Karpas-422 (cell line): ENCODE measurements at places on chromosomes 12 and 14. TPM values are rescaled to one million over a fixed set of nuclear protein-coding genes. Genes with fewer than 3 reads are reported as not detected.

TPPP2 gene
- total RNA-seq = not detected in 2 replicates

CPNE8 gene
- not detected in 2 replicates for total RNA-seq

CRIP2 gene
- total RNA-seq = 0.45 TPM in 1 of 2 replicates, not detected in the other

IL31 gene
- not detected in 2 replicates for total RNA-seq

PLA2G1B gene
- not detected in 2 replicates for total RNA-seq

FOXM1 gene
- 15.4 and 20.8 TPM in 2 replicates for total RNA-seq

RPGRIP1 gene
- total RNA-seq = not detected in 2 replicates

LMNTD1 gene
- total RNA-seq = not detected in 2 replicates

GRCh38 chr12:127081058-127081457 is 1185.9 kb upstream of the TMEM132C start:
- H3K4me3 ChIP-seq = no peak overlapping the region
- no peak overlapping the region for H3K27ac ChIP-seq
- H3K36me3 ChIP-seq = no peaks in the 10 kb centered on the region
- no peaks in the 10 kb centered on the region for H3K27me3 ChIP-seq
- H3K4me1 ChIP-seq = peaks cover 12% of the 10 kb centered on the region

- no peaks in the 10 kb centered on the region for H3K4me1 ChIP-seq
- no peak overlapping the region for H3K4me3 ChIP-seq
- H3K36me3 ChIP-seq = no peaks in the 10 kb centered on the region
Measured at GRCh38 chr12:85633491-85633890, 202.7 kb downstream of the RASSF9 start.

GRCh38 chr12:127496255-127496654 is 770.7 kb upstream of the TMEM132C start:
- no peak overlapping the region for H3K4me3 ChIP-seq
- no peaks in the 10 kb centered on the region for H3K36me3 ChIP-seq
- no peaks in the 10 kb centered on the region for H3K4me1 ChIP-seq
- no peaks in the 10 kb centered on the region for H3K27me3 ChIP-seq
- DNase-seq = no peak
- no peak overlapping the region for H3K27ac ChIP-seq

DNA sequence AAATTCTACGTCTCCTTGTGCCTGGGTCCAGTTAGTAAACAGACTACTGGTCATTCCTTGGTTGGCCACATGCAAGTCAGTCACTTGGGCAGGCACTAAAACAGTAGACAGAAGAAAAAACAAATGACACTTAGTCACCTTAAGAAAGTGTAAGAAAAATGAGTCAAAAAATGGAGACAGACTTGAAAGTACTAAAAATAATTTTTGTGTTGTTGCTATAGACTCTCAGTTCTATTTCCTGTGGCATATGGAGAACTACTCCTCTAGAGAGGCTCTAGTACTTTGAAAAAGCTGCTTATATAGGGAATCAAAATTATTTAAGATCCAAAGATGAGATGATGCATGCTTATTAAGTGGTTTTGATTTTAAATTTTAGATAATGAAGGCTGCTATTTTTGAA is 56.0 kb downstream of the PTPRB start:
- peaks cover 11% of the 10 kb centered on the region for H3K4me1 ChIP-seq
- peaks cover 3% of the 10 kb centered on the region; the same call in 1 of the 2 replicates for H3K36me3 ChIP-seq
- H3K27ac ChIP-seq = no peak overlapping the region
- H3K27me3 ChIP-seq = no peaks in the 10 kb centered on the region
- H3K4me3 ChIP-seq = no peak overlapping the region

GRCh38 chr12:22443379-22444316 is 100.7 kb downstream of the C2CD5 start:
- H3K27me3 ChIP-seq = no peaks in the 10 kb centered on the region
- no peak overlapping the region for H3K27ac ChIP-seq
- DNase-seq = peak; percentile 90

GRCh38 chr14:81169711-81170103 is 51.1 kb downstream of the GTF2A1 start:
- H3K27ac ChIP-seq = peak overlapping the region; percentile 87
- peak overlapping the region; percentile 73 for H3K4me3 ChIP-seq
- DNase-seq = peak; percentile 81
- no peaks in the 10 kb centered on the region for H3K36me3 ChIP-seq
- peaks cover 61% of the 10 kb centered on the region for H3K4me1 ChIP-seq

GRCh38 chr12:102965281-102966155 is 8.0 kb downstream of the ASCL1 start:
- H3K36me3 ChIP-seq = no peaks in the 10 kb centered on the region
- H3K4me1 ChIP-seq = no peaks in the 10 kb centered on the region

GRCh38 chr12:132111654-132112304 is 32.3 kb downstream of the DDX51 start:
- H3K27me3 ChIP-seq = no peaks in the 10 kb centered on the region
- no peak overlapping the region for H3K4me3 ChIP-seq
- peaks cover 25% of the 10 kb centered on the region; the same call in 1 of the 2 replicates for H3K36me3 ChIP-seq
- H3K27ac ChIP-seq = no peak overlapping the region
- no peaks in the 10 kb centered on the region for H3K4me1 ChIP-seq

DNA sequence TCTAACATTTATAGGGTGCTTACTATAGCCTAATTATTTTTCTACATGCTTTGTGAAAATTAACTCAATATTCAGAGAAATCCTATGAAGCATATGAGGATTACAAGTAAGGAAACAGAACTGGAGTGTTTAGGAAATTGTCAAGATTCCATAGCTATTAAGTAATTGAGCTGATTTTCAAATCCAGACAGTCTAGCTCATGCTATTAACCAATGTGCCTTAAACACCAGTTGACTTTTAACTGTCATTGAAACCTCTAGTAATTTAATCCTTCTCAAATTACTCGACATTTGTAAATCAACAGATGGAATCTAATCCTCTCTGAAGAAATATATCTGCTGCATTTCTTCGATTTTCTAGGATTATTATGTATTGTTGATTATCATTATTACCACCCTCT is 488.9 kb downstream of the MDGA2 start:
- no peaks in the 10 kb centered on the region for H3K4me1 ChIP-seq
- no peaks in the 10 kb centered on the region for H3K27me3 ChIP-seq
- no peaks in the 10 kb centered on the region for H3K36me3 ChIP-seq
- H3K27ac ChIP-seq = no peak overlapping the region

DNA sequence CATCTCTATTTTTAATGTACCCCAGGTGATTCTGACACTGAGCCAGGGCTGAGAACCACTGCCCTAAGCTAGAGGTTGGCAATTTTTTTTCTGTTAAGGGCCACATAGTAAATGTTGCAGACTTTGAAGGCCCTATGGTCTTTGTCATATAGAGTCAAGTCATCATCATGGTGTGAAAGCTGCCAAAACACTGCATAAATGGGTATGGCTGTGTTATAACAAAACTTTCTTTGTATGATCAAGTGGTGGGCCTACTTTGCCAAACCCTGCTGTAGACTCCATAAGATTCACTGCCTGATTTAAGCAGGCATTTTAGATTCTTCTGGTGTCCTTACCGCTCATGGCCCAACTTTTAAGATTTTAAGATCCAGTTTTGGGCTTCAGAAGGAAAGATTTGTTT is 76.8 kb downstream of the CLMN start:
- no peak overlapping the region for H3K4me3 ChIP-seq
- no peaks in the 10 kb centered on the region for H3K27me3 ChIP-seq
- peak; percentile 46 for DNase-seq

- H3K36me3 ChIP-seq = no peaks in the 10 kb centered on the region
- no peaks in the 10 kb centered on the region for H3K27me3 ChIP-seq
- no peak overlapping the region for H3K4me3 ChIP-seq
- DNase-seq = no peak
- H3K27ac ChIP-seq = no peak overlapping the region
- H3K4me1 ChIP-seq = no peaks in the 10 kb centered on the region
Measured at GRCh38 chr12:46134852-46135251, 134.0 kb downstream of the SLC38A1 start.
